ENCODE measurements at places on chromosomes 3 and 15. TPM values are rescaled to one million over a fixed set of nuclear protein-coding genes. Genes with fewer than 3 reads are reported as not detected.

DNA sequence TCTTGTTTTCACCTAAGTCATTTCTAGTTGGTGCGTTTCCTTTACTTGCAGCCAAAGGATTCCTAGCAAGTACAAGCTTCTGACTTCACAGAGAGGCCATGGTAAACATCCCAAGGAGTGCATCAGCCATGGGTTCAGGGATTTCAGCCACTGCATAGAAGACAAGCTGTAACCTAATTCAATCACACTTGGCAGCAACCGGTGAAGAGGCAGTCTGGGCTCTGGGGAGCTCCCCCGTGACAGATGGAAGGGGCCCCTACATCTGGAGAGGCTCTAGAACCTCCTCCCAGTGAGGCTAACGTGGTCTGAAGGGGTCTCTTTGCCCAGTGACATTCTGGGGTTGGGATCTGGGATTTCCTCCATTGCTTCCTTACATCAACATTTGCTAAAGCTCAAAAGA lies 8.4 kb upstream of the SNRPA1 start:
- DNase-seq = no peak

DNA sequence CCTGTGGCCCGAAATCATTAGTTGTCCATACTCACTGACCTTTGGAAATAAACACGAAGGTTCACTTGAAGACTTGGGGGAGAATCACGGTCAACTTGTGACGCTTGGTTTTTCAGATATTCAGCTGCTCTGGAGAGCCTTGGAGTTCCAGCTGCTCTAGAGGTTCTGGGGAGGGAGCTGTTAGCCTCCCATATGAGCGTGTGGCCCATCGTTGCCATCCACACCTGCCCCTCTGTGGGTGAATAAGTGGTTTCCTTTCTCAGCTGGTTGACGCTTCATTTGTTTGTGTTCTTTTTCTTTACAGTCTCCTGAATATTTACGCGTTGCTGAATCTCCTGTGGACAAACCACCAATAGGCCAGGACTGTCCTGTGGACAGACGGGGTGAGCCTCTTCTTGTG lies 35.6 kb downstream of the APBA2 start:
- no peak for DNase-seq

DNA sequence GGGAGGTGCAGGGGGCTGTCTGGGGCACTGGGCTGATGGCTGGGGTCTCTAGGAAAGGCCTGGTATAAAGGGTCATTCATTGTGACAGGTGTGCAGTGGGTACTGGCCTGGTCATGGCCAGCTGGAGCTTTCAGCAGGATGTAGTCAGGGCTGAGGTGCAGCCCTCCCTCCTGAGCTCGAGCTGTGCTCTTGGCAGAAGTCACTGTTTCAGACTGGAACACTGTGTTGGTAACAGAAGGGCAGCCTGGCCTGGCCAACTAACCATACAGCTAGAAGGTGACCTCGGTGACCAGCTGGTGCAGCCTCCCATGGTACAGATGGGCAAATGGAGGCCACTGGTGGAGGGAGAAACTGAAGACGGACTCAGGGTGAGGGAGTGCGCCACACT lies 34.4 kb upstream of the LCTL start:
- DNase-seq = no peak

Gene CELF6
- polyA plus RNA-seq = 1.4 TPM

GRCh38 chr15:32899126-32899596 lies 181.4 kb downstream of the GREM1 start:
- no peak for DNase-seq

DNA sequence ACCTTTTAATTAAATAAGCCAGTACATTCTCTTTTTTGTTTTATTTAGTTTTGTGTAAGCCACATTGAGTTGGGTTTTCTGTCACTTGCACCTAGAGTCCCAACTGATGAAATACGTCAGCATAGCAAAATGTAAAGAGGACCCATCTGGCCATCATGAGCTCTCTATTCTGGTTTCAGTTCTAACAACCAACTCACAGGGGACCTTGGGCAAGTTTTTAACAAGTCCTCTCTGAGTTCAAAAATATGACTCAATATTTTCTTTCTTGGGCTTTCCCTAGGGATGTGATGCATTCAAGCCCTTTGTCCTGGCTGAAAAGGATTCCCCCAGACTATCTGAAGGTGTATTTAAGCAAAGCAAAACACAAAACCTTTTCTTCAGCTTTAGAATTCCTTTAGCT lies 32.9 kb downstream of the PLCH1 start:
- DNase-seq = no peak

DNA sequence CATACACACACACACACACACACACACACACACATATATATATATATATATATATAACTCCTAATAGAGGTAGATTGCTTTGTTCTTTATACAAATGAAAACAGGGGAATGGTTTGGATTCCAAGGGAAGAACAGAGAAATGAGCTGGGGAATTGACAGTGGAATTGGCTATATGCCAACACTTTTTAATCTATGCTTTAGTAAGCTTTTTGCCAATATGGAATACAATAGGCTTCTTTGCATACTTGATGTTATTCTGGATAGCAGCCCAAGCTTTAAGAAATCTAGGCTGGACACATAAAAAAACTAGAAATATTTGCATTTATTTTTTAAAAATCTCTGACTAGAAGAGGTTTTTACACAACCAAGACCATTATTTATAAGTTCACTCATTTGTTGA lies 334.2 kb upstream of the MDFIC2 start:
- no peak for DNase-seq

DNA sequence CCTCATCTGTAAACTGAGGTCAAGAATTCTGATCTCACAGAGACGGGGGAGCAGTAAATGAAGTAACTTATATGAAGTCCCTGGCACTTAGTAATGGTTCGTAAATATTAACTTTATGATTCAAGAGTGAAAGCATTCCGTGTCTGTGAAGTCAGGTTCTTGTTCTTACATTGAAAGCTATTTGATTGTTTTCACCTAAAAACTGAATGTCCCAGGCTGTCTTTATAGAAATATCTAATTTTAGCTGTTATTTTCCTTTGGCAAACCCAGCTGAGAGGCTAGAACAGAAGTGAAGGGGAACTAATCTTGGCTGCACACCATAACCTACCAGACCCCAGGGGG lies 84.5 kb downstream of the CHSY1 start:
- no peak for DNase-seq

DNA sequence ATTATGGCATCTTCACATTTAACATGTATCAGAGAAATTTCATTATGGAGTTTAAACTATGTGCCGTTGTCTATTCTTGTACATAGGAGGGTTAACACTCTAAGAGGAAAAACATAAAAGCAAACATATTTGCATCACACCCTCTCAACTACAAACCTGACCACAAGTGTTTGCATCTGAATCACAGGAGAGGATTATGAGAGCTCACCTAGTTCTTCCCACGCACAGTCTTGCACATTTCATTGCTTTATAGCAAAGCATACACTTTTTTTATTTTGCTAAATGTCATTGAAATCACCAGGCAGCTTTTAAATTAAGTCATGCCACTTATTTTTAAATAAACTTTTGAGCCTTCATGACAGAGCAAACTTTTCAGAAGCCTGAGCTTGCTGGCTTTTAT lies 12.5 kb downstream of the TRAT1 start:
- no peak for DNase-seq

All from heart right ventricle (tissue), 16 donors.